ENCODE measurements at places on chromosomes 11 and 22.
A peak's percentile ranks its signal among the peaks of the same experiment; 100 is the strongest.

- DNase-seq = no peak
Observed at GRCh38 chr11:123179586-123179985, 15.5 kb downstream of the CLMP start.

GRCh38 chr11:63889344-63889743, 27.6 kb downstream of the RCOR2 start:
- no peak for DNase-seq

DNA sequence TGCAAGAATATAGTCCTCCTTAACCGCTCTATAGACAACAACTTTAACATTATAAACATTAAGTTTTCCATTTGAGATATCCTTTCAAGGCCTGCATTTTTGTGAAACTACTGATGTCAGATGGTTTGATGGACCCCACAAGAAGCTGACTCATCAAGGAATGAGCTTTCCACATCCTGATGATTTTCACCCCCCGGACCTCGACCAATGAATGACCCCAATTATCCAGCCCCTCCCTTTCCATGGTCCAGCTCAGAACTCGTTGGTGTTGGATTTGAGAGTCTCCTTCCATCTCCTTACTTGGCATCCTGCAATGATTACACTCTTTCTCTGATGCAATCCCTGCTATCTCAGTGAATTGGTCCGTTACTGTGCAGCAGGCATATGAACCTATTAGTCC, 31.8 kb upstream of the GUCY1A2 start:
- DNase-seq = no peak

- no peak for DNase-seq
Observed at GRCh38 chr22:35258191-35258988, 1.1 kb downstream of the HMGXB4 start.

DNA sequence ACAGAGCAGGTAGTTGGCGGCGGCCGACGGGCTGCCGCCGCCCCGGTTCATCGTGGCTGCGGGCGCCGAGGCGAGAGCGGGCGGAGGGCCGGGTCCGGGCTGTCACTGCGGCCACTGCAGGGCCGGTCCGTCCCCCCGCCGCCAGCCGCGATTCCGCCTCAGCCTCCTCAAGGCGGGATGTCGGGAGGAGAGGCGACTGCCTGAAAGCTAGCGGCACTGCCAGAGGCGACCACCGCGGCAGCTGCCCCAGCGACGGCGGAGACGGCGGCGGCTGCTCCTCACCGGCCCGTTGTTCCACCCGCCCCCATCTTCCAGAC, 234 bp downstream of the SESN3 start:
- DNase-seq = no peak

DNA sequence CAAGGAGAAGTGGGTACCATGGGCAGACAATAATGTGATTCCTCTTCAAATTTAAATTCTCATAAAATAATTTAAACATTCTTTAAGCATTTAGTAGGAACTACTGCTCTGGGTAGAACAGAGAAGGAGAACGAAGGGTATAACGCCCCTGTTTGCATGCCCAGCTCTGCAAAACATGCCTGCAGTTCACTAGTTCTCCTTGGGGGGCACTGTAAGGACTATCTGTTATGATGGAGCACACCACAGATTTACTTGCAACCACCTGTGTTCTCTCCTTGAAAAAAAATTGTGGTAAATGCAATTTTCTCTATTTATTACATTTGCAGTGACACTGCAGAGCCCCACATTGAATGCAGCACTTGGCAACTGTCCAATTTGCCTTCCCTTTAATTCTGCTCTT, 100.3 kb downstream of the GUCY1A2 start:
- DNase-seq = no peak

DNA sequence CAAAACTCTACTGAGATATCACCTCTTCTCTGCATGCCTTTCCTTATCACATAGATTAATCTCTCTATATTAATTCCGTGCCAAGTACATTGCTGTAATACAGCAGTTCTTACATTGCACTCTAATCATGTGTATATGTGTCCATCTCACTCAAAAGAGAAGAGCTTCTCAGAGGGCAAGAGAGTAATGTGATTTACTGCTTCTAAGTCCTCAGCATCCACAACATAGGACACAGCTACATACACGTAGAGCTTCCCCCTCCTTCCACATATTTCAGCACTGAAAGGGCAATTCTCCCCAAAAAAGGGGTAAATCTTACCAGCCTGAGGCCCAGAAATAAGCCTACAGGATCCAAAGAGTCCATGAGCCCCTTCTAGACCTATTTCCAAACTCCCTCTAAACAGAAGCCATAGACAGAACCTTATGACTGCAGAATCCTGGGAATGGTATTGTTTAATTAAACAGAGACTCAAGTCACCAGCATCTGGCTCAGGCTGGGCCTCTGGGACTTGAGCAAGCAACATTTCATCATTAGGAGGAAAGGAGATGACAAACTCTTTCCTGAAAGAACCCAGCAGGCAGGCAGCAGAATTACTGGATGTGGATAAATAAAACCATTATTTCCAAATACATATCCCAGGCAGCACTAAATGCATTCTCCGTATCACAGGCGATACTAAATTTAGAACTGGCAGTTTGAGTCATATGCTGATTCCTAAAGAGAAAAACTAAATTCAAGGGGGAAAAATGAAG, 87.2 kb downstream of the KCNC1 start:
- DNase-seq = no peak

DNA sequence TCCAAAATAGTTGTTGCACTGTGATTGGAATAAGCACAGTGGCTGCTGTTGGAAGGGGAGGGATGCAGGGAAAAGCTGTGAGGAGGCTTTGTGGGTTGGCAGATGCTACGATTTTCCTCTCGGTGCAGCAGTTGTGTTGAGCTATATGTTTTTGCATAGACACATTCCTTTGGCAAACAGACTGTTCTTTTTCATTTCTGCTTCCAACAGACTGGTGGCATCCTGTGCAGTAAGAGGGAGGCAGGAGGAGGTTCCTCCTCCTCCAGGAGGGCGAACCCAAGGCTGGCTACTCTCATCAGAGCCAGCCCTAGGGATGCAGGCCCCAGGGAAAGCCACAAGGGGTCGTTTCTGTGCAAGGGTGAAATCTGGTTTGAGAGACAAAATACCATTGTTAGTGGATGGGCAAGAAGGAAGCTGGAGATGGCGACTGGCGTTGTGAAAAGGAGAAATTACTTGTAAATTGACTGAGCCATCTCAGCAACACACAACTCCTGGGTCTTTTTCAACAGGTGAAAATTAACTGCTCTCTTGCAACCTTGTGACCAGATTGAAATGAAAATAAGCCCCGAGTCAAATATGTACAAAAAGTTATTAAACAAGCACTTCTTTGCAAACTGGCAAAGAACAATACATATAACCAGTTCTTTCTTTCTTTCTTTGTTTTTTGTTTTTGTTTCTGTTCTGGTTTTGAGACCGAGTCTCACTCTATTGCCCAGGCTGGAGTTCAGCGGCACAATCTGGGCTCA, 26.5 kb upstream of the UBASH3B start:
- peak; percentile 44 for DNase-seq

GRCh38 chr11:69691463-69691862, 12.4 kb downstream of the FGF19 start:
- DNase-seq = no peak

DNA sequence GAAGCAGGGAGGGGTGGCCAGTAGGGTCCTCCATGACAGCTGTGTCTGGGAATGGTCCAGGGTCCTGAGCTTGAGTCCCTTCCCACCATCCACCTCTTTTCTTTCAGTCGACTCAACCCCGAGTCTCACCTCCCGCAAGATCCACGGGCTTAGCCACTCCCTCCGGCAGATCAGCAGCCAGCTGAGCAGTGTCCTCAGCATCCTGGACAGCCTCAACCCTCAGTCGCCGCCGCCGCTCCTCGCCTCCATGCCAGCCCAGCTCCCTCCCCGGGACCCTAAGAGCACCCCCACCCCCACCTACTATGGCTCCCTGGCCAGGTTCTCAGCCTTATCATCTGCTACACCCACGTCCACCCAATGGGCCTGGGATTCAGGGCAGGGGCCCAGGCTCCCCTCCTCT, 81.9 kb downstream of the CEP164 start:
- DNase-seq = no peak

- no peak for DNase-seq
Observed at GRCh38 chr11:74154620-74155281, 16.1 kb downstream of the C2CD3 start.

GRCh38 chr11:78791964-78792363, 217.3 kb upstream of the NARS2 start:
- no peak for DNase-seq

GRCh38 chr11:76436020-76436419, 8.8 kb upstream of the EMSY start:
- DNase-seq = no peak

DNA sequence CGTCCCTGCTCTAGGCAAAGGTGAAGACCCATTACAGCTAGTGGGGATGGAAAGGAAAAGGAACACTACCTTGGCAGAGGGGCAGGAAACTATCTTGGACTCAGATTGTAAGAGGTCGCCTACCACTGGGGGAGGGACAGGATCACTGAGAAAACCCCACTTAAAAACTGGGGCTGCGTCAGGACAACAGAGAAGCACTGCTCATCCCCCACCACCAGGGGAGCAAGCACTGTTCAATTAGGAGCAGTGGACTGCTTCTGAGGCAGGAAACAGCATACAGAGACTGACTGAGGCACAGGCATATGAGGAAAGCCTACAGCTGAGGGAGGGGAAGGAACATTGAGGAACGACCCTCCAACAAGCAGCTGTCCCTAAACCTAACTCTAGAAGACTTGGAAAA, 20.8 kb upstream of the DLAT start:
- DNase-seq = no peak

GRCh38 chr11:87634331-87634730, 540.9 kb downstream of the RAB38 start:
- no peak for DNase-seq

DNA sequence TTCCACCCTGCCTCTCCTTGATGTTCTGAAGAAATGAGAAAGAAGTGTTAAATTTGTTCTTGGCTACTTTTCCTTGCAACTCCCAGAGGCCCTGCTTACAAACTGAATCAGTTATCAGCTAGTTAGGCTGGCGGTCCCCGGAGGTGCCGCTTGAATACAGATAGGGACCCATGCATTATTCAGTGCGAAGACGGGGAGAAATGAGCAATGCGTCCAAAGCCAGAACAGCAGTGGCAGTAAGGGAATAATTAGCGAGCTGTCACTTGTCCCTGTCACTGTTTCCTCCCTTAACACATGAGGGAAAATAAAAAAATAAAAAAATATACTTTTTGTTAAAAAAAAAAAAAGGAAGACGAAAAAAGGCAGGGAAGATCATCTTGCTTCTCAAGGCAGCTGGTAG, 528.1 kb downstream of the MN1 start:
- no peak for DNase-seq

- DNase-seq = no peak
Observed at GRCh38 chr11:17473071-17473744, 3.4 kb downstream of the ABCC8 start.

GRCh38 chr11:61607920-61608599, 27.2 kb upstream of the SYT7 start:
- DNase-seq = no peak

- DNase-seq = no peak
Observed at GRCh38 chr11:133072378-133072777, 459.9 kb downstream of the OPCML start.

- DNase-seq = no peak
Observed at GRCh38 chr11:131668500-131669400, 298.3 kb downstream of the NTM start.

GRCh38 chr11:65340226-65340625, 6.6 kb downstream of the DPF2 start:
- DNase-seq = no peak

DNA sequence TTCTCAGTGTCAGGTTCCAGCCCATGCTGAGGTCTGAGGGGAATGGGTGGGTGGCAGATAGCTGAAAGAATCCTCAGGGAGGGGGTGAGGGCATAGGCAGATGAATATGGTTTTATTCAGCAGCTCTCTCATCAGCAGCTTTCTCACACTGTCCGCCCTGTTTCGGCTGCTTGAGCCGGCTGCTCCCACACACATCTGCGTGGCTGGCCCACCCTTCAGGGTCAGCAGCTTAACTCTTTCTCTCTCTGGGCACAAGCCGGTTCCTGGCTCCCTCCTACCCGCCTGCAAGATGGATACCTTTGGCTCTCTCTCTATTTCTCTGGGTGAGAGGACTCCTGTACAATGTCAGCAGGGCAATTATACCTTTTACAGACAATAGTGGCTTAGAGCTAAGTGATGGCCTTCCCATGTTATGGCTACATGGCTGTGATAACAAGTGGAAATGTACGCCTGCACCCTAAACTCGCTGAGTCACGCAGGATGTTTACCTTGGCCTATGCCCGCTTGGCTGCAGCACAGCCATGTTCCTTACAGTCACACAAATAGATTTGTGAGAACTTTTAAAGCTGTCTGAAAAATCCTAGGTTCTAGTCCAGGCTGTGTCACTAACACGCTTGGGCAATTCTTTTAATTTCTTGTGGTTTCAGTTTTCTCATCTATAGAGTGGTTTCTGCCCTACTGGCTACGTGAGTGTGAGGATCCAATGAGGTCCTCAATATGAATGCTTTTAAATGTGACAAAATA, 4.1 kb downstream of the MMP20 start:
- no peak for DNase-seq

GRCh38 chr11:121670266-121670665, 217.5 kb upstream of the SORL1-AS1 start:
- no peak for DNase-seq

DNA sequence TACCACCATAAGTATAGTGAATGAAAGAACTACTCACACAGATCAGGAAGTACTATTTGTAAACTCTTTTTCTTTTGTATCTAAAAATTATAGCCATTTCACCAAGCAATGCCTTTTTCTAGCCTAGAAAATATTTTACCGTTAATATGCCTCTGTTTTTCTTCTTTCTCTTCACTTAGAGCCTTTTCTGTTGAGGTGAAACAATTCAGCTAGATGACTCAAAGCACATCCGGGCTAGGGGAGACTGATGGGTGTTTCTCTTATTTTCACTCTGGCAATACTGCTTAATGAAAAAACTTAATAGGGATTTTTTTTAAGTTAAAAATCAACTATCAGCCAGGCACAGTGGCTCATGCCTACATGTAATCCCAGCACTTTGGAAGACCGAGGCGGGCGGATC, 93.3 kb downstream of the SGSM3 start:
- no peak for DNase-seq

DNA sequence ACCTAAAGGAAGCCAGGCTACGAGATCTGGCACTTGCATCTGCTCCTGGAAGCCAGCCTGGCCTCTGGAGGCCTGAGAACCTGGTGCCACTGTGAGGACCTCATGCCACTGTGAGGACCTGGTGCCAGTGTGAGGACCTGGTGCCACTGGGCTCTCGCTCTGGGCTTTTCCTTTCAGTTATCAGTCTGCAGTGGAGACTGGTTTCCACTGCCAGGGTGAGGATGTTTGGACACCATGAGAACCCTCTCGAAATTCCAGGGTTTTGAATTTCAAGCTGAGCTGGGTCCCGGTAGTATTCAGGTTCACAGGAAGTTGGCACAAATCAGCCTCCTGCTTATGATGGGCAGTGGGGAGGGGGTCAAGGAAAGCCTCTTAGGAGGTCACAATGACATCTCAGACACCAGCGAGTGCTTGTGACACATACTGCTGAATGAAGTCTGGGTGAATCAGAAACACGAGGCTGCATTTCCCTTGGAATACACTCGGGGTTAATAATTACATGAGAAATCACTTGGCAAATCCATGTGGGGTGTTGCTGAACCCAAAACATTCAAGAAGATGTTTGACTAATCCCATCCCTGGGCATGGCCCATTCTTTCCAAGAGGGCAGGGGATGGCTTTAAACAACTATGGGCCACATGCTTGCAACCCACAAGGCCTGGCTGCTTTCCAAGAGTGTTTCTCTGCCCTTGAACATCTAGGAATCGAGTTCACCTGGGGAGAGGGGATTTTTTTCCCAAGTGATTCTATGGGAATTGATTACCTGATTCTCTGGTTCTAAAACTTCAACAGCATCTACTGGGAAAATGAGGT, 60.2 kb downstream of the LINC01488 start:
- DNase-seq = no peak
